ENCODE measurements at places on chromosomes 11 and 22. TPM values are rescaled to one million over a fixed set of nuclear protein-coding genes. Genes with fewer than 3 reads are reported as not detected.

DNA sequence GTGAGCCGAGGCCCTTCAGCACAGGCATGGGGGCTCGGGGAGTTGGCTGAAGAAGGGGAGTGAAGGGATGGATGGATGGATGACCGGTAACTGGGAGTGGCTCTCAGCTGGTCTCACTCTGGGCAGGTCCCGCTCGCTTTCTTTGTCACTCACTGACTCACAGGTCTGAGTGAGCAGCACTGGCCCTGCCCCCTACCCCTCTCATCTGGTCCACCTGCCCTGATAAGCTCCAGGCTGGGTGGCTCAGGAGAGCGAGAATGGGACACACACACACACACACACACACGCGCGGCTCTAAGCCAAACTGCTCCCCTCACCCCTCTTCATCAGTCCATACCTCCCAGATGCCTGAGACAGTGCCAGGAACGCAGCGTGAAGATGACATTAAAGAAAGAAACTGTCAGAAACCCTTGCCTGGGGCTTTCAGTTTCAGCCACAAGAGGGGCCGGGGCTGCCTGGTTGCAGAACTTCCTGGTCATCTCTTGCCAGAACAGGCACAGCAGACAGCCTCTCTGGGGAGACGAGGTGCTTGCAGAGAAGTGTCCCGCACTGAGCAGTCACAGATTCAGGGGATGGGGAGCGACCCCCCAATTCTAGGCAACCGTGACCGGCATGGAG lies 16.5 kb upstream of the SHISAL1 start:
- no peak for DNase-seq
- no peak overlapping the region for H3K27ac ChIP-seq
- peaks cover 56% of the 10 kb centered on the region for H3K27me3 ChIP-seq
- H3K4me1 ChIP-seq: peaks cover 37% of the 10 kb centered on the region
- no peaks in the 10 kb centered on the region for H3K36me3 ChIP-seq

- H3K36me3 ChIP-seq: no peaks in the 10 kb centered on the region
- H3K27me3 ChIP-seq: no peaks in the 10 kb centered on the region
- peaks cover 8% of the 10 kb centered on the region for H3K4me1 ChIP-seq
- no peak for DNase-seq
- no peak overlapping the region for H3K4me3 ChIP-seq
- no peak overlapping the region for H3K27ac ChIP-seq
Observed at GRCh38 chr11:12319461-12319951, 57.9 kb upstream of the PARVA start.

DNA sequence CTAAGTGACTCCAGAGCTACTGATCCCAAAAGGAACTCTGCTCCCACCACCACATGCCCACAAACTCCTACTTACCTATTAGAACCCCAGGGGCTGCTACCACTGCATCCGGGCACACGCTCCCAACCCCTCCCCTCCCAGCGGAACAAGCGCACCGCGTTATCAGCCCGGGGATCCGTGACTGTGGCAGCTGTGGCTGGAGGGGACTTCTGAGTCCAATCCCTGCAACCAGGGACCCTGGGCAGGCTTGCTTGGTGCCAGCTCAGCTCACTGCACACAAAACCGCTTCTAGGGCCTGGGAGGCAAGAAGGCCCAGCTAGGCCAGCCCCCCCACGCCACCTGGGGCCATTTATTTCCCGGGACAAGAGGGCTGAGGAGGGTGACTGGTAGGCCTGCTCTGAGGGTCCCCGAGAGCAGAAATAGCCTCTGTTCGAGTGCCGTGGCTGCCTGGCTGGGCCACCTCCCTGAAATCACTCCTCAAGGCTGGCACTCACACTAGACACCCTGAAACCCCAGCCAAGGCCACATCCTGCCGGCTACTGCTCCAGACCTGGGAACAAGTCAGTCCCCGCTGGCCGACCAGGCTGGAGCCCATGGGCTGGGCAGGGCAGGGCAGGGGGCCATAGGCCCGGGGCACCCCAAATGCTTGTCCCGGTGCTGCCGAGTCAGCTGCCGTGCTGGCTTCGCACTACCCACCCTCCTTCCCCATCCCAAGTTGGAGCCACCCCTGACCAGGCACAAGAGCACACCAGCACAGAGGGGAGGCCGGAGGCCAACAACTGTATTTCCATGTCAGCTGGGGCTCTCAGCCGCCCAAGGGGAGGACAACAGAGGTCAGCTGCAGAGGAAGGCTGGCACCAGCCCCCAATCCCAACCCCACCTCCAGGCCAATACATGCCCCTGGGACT lies 1.9 kb upstream of the IFITM10 start:
- peaks cover 35% of the 10 kb centered on the region for H3K27me3 ChIP-seq
- no peak overlapping the region for H3K27ac ChIP-seq
- DNase-seq: no peak
- no peaks in the 10 kb centered on the region for H3K36me3 ChIP-seq
- peaks cover 18% of the 10 kb centered on the region for H3K4me1 ChIP-seq
- no peak overlapping the region for H3K4me3 ChIP-seq

GRCh38 chr11:18485913-18486528 lies 30.4 kb downstream of the LDHAL6A start:
- no peak overlapping the region for H3K4me3 ChIP-seq
- H3K27ac ChIP-seq: no peak overlapping the region
- no peak for DNase-seq
- H3K4me1 ChIP-seq: no peaks in the 10 kb centered on the region

DNA sequence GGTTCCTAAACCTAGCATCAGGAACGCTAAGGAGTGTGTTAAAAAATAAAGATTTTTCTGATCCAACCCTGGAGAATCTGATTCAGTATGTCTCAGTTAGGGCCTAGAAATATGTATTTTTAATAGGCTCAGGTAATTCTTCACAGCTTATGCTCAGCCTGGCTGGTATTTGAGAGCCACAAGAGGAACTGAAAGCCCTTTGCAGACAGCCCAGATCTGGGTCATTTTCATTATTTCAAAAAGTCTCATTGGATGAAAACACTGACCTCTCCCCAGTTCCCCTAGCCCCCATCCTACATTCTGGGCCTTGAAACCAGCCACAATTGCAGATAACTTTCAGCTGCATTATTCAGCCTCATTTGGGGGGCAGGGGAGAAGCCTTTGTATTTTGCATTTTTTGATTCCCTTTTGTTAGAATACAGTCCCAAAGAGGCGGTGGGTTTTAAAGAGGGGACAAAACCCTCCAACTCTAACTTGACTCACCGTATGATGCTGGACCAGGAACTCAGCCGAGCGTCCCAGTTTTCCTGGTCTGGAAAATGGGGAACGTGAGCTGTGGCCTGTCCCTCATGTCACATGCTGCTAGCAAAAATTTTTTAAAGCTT lies 66.0 kb upstream of the LARGE1 start:
- H3K27ac ChIP-seq: no peak overlapping the region
- H3K36me3 ChIP-seq: no peaks in the 10 kb centered on the region
- DNase-seq: no peak
- H3K27me3 ChIP-seq: no peaks in the 10 kb centered on the region

GRCh38 chr11:67413266-67413849 lies 2.1 kb upstream of the CARNS1 start:
- no peak for DNase-seq
- H3K27me3 ChIP-seq: peaks cover 35% of the 10 kb centered on the region
- H3K4me3 ChIP-seq: no peak overlapping the region
- no peaks in the 10 kb centered on the region for H3K36me3 ChIP-seq
- H3K4me1 ChIP-seq: peaks cover 22% of the 10 kb centered on the region
- no peak overlapping the region for H3K27ac ChIP-seq

SLC15A3 gene
- 1.4 TPM for total RNA-seq

DNA sequence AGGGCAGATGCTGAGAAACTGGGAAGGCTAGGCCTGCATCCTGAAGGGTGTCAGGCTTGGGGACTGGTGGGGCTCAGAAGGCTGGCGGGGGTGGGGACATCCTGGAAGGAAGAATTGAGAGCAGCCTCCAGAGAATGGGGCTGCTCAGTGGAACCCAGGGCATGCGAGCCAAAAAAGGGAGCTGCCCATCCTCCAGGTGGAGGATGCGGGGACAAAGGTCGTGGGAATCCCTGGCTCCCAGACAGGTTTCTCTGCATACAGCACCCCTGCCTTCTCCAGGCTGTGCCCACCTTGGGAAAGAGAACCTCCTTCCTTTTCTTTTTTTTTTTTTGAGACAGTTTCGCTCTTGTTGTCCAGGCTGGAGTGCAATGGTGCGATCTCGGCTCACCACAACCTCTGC lies 40.9 kb upstream of the ARFGAP3 start:
- no peak overlapping the region for H3K27ac ChIP-seq
- no peaks in the 10 kb centered on the region for H3K4me1 ChIP-seq
- DNase-seq: no peak
- H3K4me3 ChIP-seq: no peak overlapping the region
- H3K27me3 ChIP-seq: no peaks in the 10 kb centered on the region

OR8D1 gene
- not detected for total RNA-seq

DNA sequence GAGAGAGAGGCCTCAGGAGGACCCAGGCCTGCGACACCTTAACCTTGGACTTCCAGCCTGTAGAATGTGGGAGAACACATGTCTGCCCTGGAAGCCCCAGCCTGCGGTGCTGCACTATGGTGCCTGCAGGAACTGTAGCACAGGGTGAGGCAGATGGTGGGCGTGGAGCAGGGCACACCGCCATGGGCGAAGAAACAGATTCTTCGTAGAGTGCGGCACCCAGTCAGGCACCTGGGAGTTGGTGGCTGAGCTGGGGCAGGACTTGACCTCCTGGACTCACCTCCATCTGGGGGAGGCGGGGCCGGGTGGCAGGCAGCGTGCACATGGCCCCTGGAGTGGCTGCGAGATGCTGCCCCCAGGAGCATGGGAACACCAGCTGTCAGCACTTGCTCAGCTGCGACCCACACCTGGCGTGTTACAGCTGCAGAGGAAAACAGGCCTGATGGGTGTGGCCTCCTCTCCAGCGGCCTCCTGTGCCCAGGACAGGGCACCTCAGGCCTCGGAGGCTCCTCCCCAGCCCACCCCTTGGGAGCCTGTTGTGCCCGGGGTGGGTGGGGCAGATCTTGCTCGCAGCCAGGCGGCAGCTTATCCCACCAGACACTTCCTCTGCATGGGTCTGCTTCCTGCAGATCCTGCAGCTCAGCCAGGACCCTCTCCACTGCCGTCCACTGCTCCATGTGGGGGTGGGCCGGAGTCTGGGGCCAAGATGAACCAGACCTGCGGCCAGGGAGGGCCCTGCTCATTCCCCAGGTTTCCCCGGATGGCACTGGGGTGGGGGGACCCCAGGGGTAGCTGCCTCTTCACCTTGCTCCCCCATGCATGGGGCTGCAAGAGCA lies 80.4 kb downstream of the MYEOV start:
- no peak overlapping the region for H3K27ac ChIP-seq
- no peaks in the 10 kb centered on the region for H3K27me3 ChIP-seq
- H3K4me1 ChIP-seq: no peaks in the 10 kb centered on the region

DNA sequence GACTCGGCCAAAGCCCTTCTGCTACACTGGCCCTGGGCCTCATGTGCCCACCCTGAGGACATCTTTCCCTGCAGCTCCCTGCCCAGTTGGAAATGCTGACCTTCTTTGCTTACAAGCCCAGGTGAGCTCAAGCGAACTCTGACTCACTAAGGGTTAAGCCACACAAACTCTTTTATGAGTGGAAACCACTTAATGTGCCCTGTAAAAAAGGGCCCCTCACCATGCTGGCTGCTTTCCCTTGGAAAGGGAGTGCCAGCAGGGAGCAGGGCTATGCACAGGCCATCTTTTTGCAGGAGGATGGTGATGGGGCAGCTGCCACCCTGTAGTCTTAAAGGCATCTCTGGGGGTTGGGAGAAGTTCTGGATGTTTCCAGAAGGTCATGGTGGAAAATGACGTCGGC lies 18.7 kb downstream of the EHF start:
- no peaks in the 10 kb centered on the region for H3K27me3 ChIP-seq
- H3K36me3 ChIP-seq: no peaks in the 10 kb centered on the region
- no peak for DNase-seq
- peaks cover 10% of the 10 kb centered on the region for H3K4me1 ChIP-seq

CRYBB3 gene
- total RNA-seq: 0.19 TPM

DNA sequence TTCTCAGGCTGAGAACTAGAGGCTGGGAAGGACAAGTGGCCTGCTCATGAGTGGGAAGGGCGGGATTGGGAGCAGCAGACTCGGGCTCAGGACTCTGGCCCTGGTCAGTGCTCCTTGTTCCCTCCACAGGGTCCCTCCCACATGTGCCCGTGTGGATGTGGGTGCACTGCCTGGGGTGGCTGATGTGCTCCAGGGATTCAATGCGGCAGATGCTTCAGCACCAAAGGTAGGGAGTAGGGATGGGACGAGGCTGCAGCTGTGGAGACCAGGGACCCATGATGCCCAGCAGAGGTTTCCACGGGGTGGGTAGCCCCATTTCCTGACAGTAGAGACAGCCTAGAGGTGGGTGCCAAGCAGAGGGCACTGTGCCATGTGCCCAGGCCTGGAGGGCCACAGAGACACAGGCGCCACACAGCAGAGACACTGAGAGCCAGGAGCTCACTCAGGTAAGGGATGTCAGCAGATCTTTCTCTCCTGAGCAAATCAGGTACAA lies 89.5 kb downstream of the GGTLC2 start:
- peaks cover 99% of the 10 kb centered on the region for H3K27me3 ChIP-seq
- H3K36me3 ChIP-seq: no peaks in the 10 kb centered on the region
- H3K27ac ChIP-seq: no peak overlapping the region
- DNase-seq: no peak
- H3K4me1 ChIP-seq: no peaks in the 10 kb centered on the region
- no peak overlapping the region for H3K4me3 ChIP-seq

APOA1 gene
- total RNA-seq: 0.84 TPM

GRCh38 chr11:61959114-61959513 lies 8.3 kb downstream of the FTH1 start:
- peaks cover 6% of the 10 kb centered on the region for H3K4me1 ChIP-seq
- no peaks in the 10 kb centered on the region for H3K36me3 ChIP-seq
- peaks cover 27% of the 10 kb centered on the region for H3K27me3 ChIP-seq
- no peak for DNase-seq
- H3K27ac ChIP-seq: no peak overlapping the region

DNA sequence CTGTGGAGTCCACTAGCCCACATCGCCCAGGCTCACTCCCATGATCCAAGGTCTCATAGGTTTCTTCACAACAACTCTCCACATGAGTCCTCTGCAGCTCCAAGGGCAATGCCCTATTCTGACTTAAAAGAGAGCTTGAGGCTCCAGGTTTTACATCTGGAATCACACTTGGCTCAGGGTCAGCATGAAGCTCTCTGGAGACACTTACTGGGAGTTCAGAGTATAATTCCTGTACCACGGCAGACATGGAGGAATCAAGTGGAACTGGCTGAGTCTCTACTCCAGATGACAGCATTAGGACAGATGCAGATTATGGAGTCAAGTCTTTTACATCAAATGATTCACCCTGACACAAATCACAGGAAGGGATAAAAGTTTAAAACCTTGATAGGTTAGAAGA lies 11.4 kb downstream of the PRR14L start:
- peak overlapping the region; percentile 29 for H3K27ac ChIP-seq
- no peak for DNase-seq
- no peaks in the 10 kb centered on the region for H3K27me3 ChIP-seq
- no peaks in the 10 kb centered on the region for H3K36me3 ChIP-seq
- no peak overlapping the region for H3K4me3 ChIP-seq
- no peaks in the 10 kb centered on the region for H3K4me1 ChIP-seq

DNA sequence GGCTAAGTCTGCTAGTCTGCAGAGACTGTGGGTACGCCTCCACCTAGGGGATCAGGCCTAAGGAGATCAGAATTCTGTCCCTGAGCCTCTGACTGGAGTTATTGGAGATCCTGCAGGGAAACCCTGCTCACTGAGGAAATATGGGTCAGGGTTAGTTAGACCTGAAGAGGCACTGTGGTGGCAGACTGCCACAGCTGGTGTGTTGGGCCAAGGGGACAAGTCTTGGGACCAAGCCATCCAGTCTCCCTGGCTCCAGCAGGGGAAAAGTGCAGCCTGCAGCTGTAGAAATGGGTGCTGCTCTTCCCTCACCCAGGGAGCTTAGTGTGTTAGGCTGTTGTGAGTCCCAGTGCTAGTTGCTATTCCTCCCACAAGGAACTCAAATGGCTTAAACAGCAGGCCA lies 334.8 kb upstream of the LARGE1 start:
- no peaks in the 10 kb centered on the region for H3K36me3 ChIP-seq
- no peak overlapping the region for H3K4me3 ChIP-seq
- DNase-seq: no peak
- no peak overlapping the region for H3K27ac ChIP-seq
- no peaks in the 10 kb centered on the region for H3K4me1 ChIP-seq

Data from neural progenitor cell (in vitro differentiated cells).